Glutamatergic neuron (in vitro differentiated cells): ENCODE measurements at places on chromosomes 3 and 15.

DNA sequence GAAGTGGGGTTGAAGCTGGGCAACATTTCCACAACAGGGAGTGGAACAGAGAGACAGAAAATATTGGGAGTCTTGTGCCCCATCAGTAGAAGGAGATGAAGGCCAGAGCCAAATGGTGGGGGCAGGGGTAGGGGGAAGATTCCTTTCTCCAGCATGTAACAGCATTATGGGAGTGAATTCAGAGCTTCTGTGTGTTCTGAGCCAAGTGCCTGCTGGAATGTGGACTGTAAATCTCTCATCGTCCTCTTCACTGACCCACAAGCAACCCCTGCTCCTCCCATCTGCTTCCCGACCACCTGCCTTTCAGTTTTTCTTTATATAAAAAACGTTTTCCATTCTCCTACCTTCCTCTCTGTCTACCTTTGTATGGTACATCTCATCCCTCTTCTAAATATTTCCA, 344.2 kb upstream of the TPRG1 start:
- H3K36me3 ChIP-seq, result no peaks in the 10 kb centered on the region
- peaks cover 8% of the 10 kb centered on the region for H3K4me1 ChIP-seq
- H3K27ac ChIP-seq, result no peak overlapping the region
- peaks cover 4% of the 10 kb centered on the region for H3K27me3 ChIP-seq
- H3K4me3 ChIP-seq, result no peak overlapping the region

DNA sequence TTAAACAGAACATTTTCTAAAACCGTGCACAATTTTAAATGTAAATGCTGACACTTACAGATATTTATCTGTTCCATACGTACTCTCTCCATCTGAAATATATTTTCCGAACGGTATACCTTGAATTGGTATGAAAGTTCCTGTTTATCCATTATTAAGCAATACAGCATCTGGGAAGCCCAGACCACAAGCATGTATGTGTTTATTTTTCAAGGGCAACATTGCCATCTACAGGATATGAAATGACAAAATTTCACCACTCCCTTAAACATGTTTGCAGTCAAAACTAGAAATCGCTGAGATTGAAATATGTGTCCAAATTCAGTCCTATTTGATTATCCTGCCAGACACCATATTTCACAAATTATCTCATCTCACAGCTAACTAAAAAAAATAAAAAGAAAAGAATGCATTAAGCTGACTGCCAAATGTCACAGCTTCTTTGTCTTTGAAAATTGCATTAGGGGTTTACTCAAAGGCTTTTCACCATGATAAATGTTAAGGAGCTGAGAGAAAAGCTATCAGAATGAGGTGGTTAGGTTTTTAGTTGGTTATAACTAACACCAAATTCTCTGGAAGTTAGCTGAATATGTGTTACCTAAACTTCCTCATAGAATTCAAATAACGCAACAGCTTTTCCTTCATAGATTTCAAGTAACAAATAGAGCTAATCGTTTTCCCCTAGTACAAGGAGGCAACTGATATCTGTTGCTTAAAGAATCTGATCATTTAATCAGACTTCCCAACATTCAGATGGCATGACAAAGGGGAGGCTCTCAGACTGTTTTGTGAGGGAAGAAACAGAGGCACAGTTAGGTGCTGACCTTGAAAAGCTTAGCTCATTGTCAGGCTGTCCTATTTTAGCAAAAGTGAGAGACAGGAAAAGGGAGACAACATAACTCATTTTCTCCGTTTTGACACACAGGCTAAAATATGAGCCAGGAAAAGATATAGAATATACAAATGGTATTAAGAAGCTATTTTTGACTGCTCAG, 533.1 kb downstream of the TBL1XR1 start:
- peak overlapping the region; percentile 12 for H3K27ac ChIP-seq
- H3K27me3 ChIP-seq, result no peaks in the 10 kb centered on the region
- H3K4me1 ChIP-seq, result peaks cover 7% of the 10 kb centered on the region
- H3K4me3 ChIP-seq, result no peak overlapping the region
- no peak for DNase-seq
- peaks cover 5% of the 10 kb centered on the region for H3K36me3 ChIP-seq

- H3K27me3 ChIP-seq, result no peaks in the 10 kb centered on the region
- no peak overlapping the region for H3K4me3 ChIP-seq
- no peak overlapping the region for H3K27ac ChIP-seq
- H3K4me1 ChIP-seq, result peaks cover 15% of the 10 kb centered on the region
- peaks cover 4% of the 10 kb centered on the region for H3K36me3 ChIP-seq
Measured at GRCh38 chr3:142977399-142977728, 13.9 kb upstream of the PAQR9 start.

DNA sequence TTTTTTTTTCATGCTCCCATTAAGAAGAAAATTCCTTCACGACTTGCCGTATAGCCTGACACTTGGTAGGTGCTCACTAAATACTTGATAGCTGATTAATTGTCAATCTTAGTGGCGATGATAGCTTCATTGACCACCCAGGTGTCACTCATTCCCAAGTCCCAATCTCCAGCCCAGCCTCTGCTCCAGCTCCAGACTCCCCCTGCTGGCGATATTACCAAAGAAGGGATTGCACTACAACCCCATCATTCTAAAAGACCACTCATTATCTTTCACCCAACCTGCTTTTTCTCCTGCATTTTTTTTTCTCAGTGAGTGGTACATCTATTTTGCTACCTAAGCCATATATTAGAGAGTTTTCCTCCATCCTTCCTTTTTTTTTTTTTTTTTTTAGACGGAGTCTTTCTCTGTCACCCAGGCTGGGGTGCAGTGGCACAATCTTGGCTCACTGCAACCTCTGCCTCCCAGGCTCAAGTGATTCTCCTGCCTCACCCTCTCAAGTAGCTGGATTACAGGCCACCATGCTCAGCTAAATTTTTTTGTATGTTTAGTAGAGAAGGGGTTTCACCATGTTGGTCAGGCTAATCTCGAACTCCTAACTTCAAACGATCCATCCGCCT, 19.5 kb upstream of the COMMD2 start:
- DNase-seq, result peak; percentile 68
- no peak overlapping the region for H3K4me3 ChIP-seq
- peaks cover 2% of the 10 kb centered on the region for H3K27me3 ChIP-seq
